ENCODE measurements at places on chromosomes 5 and 9.

DNA sequence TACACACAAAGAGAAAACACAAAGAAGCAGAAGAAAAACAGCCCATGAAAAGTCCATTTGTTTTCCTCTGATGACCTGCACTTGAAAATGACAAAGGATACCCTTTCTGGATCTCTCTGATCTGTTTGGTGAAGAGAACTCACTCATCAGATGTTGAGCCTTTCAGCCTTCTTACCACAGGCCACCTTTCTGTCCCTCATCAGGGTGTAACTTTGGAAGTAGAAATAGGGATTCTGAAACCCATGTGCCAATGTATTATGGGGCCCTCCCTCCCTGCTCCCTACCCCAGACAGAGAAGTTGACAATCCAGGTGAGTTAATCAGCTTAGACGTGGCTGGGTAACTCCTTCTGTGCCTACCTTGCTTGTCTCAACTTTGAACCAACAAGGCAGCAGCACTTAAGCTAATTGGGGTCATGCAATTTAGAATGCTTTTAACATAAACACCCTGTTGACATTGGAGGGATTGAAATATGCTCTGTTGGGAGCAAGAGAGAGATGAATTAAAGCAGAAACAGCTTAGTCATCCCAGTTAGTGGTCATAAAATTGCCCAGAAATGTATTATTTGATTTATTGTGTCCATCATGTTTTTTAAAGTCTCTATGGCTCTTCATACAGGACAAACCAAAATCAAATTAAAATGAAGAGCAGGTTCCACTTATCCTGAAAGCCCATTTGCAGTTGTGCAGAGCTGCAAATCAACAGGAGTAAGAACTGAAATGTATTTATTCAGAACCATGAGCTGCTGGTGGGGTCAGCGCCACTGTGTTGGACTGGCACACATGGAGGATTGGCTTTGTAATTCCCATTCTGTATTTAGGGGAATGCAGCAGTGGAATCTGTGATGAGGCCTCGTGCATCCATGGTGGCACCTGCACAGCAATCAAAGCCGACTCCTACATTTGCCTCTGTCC, 132.0 kb downstream of the LIFR start:
- no peak for DNase-seq

GRCh38 chr5:76620166-76620565, 3.0 kb downstream of the F2RL2 start:
- DNase-seq = no peak

DNA sequence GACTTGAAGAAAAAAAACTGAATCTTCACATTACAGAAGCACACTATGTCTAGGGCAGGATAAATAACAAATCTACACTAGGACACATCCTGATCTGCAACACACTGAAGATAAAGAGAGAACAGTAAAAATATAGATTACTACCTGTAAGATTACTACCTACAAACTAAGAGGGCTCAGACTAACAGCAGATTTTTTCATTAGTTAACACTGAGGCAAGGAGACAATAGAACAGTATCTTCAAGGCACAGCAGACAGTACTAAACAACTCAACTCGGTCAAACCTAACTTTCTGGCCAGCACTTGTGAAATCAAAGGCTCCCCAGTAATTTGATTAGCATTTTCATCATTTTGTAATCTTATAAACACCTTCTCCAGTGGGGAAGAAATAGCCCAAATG, 46.5 kb downstream of the TEX10 start:
- DNase-seq = no peak

DNA sequence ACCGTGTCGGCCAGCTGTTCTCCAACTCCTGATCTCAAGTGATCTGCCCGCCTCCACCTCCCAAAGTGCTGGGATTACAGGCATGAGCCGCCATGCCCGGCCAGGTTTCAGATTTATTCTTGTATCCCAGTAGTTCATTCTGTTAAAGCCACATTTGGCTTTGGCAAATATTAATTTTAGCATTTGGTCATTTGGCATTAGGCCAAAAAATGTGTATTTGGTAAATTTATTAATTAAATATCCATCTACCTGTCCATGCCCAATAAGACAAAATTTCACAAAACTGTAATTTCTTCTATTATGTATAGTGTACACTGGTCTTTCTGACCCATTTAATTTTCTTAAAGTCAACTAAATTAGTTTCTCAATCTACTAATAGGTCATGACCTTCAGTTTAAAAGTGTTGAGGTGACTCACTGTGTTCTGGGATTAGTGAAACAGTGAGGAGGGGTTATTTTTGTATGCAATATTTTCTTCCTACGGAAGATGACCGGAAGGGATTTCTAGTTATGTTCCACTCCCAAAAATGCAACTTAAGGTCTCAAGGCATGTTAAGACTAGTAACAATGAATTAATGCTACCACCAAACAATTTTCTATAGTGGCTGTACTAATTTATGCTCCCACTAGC, 21.0 kb downstream of the OSTF1 start:
- no peak for DNase-seq

GRCh38 chr5:169133531-169133930, 167.4 kb downstream of the SLIT3 start:
- DNase-seq = no peak

DNA sequence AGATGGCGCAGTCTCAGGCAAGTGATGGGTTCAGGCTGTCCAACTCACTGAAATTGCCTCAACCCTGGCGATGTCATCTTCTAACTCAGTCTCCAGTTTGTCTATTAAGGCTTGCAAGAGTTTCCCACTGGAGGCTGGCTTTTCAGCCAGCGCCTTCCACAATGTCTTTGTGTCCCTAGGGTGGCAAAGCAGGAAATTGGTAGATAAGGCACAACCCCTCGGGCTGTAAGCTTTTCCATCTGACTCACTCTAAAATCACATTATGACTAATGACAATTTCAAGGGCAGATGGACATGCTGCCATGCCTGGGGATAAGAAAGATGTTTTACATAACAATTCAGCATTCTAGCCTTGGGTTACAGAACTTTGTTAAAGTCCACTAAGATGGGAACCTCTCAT, 61.9 kb downstream of the MROH2B start:
- no peak for DNase-seq

DNA sequence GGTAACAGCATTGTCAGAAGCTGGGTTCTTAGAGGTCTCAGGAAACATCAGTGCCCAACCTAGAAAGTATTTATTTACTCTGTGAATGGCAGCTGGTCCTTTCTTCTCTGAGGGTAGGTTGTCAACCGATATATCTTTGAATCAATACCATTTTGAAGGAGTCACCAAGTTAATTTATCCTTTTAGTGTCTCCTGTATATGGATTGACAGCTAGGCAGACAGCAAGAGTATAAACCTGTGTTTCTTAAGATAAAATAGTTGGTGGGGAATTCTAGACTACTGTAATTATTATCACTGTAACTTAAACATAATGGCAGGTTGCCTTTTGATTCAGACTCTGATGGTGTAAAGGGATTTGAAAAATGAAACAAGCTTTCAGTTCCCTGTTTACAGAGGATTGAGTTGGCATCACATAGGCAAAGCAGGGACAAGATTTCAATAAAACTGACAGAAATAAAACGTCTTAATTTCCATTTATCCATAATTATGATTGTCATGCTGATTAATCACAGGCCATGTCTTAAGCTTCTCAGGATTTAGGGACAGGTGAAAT, 190.8 kb upstream of the HAPLN1 start:
- DNase-seq = no peak

DNA sequence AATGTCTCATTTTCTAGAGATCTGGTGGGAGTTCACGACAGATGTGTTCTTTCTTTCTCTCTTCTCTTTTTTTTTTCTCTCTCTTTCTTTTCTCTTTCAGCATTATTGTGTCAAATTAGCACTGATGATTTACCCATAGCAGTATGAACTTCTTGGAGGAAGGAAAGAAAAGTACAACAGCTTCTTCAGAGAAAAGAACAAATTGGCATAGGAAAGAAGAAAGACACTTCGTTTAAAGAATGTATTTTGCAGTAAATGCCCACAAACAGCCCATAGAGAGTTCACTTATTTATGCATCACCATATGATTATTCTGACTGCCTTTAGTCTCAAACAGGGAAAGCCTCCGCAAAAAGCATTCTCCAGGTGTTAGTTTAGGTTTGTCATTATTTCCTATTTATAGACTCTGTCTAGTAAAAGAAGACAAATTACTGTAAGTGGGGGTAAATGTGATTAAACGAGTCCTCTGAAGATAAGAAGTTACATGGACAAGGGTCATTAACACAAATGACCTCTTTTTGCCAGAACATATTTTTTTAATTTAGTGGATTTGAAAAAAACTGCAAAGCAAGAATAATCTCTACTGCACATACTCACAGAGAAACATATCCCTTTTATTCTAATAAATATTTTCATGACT, 68.0 kb downstream of the POU5F2 start:
- peak; percentile 40 for DNase-seq

DNA sequence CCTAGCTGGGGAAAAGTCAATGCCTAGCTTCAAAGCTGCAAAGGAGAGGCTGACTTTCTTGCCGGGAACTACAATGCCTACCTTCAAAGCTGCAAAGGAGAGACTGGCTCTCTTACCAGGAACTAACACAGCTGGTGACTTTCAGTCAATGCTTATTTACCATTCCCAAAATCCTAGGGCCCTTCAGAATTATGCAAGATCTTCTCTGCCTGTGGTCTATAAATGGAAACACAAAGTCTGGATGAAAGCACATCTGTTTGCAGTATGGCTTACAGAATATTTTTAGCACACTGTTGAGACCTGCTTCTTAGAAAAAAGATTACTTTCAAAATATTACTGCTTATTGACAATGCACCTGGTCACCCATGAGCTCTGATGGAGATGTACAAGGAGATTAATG, 259.4 kb downstream of the PLK2 start:
- DNase-seq = no peak

DNA sequence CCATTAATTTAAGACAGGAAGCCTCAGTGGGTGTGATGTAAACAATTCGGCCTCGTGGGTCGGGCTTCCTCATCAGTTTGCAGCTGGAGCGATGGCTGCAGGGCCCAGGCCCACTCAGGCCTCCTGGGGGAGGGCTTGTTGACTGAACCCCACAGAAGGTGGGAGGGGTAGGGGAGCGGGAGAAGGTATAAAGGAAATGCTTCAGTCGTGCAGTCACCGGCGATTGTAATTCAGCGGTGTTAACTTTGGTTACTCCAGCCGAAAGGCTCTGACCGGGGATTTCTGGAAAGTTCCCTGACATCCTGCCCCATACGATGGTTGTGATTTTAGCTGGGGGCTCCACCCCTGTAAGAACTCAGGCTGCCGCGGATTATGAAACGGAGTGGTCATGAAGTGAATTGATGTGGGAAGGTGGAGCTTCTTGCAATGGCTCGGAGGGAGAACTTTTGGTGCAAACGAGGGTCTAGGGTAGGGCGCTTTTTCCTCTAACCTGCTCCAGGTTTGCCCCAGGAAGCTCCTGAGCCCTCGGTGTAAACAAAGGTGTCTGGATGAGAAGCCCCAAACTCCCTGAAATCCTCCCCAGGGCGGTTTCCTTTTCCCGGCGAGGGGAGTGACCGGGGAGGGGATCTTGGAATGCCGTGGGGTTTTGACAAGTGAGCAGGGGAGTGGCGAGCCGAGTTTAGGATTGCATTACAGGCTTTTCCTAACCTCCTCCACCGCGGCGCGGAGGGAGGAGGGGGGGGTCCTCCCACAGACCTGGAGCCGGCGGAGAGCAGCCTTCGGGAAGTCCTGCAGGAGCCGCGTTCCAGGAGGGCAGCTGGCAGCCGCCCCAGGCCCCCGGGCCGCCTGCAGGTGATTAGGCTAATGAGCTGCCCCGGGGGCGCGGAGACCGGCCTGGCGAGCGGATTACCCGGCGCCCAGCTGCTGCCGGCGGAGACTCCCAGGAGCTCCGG, 215.5 kb downstream of the PDZD2 start:
- DNase-seq = peak; percentile 90

GRCh38 chr5:180823346-180823745, 20.7 kb upstream of the MGAT1 start:
- no peak for DNase-seq

GRCh38 chr5:96079075-96079474, 117.4 kb upstream of the ELL2 start:
- DNase-seq = no peak

GRCh38 chr5:143065996-143066522, 295.9 kb downstream of the ARHGAP26 start:
- DNase-seq = no peak

DNA sequence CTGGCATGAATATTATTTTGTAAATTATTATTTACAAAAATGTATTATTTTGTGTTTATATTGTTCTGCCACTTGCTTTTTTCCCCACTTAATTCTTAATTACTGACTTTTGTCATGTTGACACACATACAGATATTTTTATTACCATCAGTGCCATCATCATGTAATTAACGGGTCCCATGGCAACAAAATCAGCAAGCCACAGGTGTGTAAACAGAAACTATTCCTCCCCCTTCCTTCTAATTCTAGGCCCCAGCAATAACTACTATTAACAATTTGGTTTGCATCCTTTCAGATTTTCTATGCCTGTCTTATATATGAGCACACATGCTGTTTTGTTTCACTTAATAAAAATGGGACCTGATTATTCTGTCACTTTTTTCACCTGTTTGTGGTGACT, 29.3 kb downstream of the CYFIP2 start:
- no peak for DNase-seq

DNA sequence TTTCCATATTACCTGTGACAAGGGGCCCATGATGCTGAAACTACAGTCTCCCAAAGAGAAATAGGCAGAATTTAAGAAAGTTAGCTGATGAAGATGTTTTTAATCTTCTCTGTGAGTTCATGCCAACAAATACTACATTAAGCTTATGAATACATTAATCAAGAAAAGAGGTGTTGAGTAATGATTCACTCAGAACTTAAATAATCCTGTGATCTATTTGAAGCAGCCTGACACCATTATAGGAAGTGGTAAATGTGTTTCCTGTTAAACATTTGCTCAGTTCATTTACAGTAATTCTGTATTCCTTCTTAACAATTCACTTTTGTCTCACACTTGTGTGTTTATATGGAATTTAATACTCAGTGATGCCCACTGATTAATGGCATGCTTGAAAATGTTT, 75.0 kb upstream of the IZUMO3 start:
- DNase-seq = no peak

DNA sequence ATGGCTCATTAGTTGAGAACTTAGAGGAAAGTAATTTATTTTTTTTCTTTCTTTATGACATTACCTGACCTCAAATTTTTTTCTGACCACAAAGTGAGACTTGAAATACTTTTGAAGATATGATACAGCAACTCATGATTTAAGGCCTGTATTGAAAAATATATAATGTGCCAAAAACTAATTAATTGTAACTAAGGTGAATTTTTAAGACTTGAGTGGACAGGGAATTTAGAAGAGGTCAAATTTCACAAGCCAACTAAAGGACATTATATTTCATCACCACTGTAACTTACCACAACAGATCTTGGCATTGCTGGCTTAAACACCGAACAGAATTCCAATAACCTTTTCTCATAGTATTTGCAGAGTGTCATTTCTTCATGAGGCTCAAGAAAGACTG, 1.8 kb downstream of the CCNH start:
- DNase-seq = no peak

DNA sequence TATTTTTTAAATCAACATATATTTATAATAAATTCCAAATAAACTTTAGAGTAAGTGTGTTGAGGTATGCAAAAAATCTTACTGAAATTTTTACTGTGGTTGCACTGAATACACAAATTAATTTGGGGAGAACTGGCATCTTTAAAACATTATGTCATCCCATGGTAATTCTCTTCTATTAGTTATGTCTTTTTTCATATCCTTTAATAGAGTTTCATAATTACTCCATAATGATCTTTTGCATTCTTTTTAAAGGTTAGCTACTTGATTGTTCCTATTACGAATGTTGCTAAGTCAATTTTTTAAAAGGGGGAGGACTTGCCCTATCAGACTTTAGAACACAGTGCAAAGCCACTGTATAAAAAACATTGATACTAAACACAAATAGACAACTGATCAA, 26.8 kb downstream of the SSBP2 start:
- DNase-seq = no peak
